ENCODE measurements at places on chromosomes 11 and 22.

GRCh38 chr11:82673631-82674030 lies 60.0 kb downstream of the FAM181B start:
- DNase-seq: no peak

DNA sequence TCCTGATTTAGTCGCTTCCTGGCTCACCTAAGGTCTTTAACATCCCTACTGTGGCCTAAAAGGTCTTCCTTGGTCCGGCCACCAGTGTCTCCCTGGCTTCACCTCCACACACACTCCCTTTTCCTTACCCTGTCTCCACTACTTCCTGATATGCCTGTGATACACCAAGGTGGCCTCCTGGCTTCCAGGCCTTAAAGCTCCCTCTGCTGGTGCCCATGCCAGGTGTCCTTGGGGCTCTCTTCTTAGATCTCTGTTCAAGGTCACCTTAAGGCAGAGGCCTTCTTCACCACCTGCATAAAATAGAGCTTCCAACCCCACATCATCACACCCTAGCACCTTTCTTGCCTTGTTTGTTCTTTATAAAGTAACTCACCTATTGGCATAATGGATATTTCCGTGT lies 787.7 kb downstream of the NTM start:
- DNase-seq: peak; percentile 18

GRCh38 chr11:71311176-71311925 lies 59.0 kb upstream of the SHANK2 start:
- no peak for DNase-seq

DNA sequence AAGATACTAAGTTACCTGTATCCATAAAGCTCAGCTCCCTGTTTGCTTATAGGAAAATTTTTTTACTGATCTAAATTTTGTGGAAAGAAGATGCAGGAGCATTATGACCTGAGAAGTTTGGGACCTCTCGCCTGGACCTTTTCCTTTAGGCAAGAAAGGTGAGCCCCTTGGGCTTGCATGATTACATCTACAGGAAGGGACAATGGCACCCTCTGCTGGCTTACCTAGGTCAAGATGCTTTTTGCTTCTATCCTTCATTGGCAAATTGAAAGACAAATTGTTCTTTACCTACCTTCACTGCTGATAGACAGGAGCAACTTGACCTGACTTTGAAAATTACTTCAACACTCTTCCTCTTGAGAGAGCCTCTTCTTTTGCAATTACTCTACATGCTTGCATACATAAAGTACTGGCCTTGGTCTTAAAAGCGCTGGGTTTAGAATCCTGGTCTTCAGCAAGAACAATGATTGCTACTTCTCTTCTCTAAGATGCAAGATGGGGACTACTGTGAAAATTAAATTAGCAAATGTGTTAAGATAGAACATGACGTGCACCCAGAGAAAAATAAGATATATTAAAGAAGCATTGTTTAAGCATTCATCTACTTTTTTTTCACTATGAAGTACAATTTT lies 147.2 kb downstream of the TRPC6 start:
- DNase-seq: peak; percentile 60

DNA sequence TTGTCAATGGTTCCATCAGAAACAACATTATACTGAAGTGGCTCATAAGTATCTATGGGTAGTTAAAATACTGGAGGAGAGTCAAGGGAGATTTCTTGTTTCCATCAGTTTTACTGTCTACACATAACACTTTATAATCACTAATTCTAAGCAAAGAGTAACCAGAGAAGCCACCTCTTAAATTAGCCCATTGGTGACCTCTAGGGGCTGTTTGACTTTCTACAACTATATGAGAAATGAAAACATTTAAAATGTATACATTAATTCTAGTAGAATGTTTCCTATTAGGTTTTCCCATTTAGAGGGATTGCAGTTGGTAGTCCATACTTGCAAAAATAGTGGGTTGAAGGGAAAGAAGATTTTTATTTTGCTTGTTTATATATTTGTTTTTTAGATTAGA lies 504.3 kb downstream of the FAM181B start:
- DNase-seq: peak; percentile 52

GRCh38 chr11:77152846-77153245 lies 24.8 kb downstream of the MYO7A start:
- no peak for DNase-seq

DNA sequence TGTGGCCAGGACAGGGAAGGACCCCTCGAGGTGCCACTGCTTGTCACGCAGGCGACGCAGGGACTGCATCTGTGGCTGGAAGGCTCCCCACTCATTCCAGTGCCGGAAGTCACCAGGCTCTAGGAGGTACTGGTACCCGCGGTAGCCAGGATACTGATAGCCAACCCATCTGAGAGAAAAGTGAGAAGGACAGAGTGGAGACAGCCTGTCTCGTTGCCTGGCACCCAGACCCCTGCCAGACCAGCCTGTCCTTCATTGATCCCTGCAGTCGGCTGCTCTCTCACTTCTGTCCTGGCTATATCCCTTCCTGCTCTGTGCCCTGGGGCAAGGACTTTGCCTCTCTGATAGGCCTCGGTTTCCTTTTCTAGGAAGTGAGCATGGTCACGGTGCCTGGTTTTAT lies 9.6 kb upstream of the TPST2 start:
- no peak for DNase-seq

DNA sequence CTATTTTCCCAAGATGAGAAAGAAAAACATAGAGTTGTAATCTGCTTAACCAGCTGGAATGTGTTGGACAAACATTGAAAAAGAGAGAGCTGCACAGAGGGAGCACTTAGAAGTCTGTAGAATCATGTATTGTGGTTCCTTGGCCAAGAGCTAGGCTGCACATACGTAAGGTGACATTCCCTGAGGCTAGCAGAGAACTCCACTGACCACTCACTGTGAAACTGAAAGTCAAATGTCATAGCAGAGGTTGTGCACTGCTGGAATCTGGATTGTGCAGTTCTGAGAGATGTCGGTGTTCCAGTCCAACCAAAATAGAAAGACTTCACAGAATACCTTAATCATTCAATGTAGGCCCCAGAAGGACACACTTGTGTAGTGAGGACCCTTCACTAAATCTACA lies 772.8 kb upstream of the RAG2 start:
- no peak for DNase-seq

- DNase-seq: peak; percentile 96
Measured at GRCh38 chr22:22571429-22571828, 12.4 kb upstream of the PRAME start.

GRCh38 chr11:37050311-37050710 lies 452.3 kb upstream of the RAG2 start:
- DNase-seq: no peak

GRCh38 chr11:126956635-126957034 lies 43.9 kb downstream of the KIRREL3 start:
- no peak for DNase-seq

- peak; percentile 46 for DNase-seq
Measured at GRCh38 chr11:390175-390574, 3.8 kb upstream of the PKP3 start.

- peak; percentile 16 for DNase-seq
Measured at GRCh38 chr11:46117842-46118241, 3.4 kb downstream of the PHF21A start.

- DNase-seq: no peak
Measured at GRCh38 chr11:132604431-132604830, 927.9 kb downstream of the OPCML start.

GRCh38 chr11:67351275-67352005 lies 1.9 kb downstream of the POLD4 start:
- peak; percentile 78 for DNase-seq

- DNase-seq: no peak
Measured at GRCh38 chr22:41598891-41599635, 9.4 kb upstream of the PMM1 start.

GRCh38 chr11:123678246-123678645 lies 23.8 kb upstream of the SCN3B start:
- no peak for DNase-seq

DNA sequence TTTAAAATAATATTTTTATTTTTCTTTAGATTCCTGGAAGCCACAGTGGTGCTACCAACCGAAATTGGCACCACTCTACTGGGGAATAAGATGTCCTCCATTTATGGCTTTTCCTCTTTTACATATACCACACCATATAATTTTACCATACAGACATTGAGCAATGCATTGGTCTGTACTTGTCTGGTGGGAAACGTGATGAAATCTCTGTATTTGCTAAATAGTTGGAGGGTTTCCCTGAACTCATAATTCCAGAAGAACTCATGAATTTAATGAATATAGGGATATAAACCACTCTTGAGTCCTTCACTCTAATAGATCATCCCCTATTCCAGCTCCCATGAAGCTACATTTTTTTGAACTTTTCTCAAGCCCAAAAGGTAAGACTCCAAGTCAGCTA lies 28.0 kb upstream of the MMP13 start:
- no peak for DNase-seq

- no peak for DNase-seq
Measured at GRCh38 chr11:64048042-64048854, 12.5 kb downstream of the FLRT1 start.

DNA sequence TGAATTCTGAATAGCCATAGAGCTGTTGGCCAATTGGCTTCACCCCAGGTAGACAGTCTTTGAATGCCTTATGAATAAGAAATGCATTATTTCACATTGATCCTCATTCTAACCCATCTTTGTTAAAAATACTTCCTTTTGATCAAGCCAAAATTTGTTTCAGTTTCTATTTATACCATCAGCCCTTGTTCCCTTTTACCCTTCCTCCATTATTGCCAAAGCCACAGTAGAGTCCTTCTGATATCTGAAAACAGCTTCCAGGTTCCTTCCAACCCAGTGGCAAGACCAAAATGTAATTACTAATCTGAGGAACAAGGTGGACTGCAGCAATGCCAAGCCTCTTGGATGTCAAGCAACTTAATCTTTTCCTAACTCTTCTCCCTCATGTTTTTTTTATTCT lies 458.8 kb downstream of the BUD13 start:
- no peak for DNase-seq

DNA sequence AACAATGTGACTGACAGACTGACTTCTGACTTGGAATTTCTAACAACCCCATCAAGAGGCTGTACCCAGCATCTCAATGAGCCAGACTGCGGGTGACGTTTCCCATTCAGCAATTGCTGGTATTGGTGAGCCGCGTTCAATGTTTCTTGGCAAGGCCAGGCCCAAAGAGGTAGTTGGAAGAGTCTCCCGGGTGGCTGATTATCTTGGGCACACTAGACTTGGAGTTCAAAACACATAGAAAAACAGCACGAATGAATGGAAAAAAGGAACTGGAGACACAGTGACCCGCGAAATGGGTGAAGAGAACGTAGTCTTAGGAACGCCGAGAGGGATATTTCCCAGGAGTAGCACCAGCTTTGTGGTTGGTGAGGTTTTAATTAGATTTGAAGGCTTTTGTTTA lies 115.7 kb downstream of the RPS6KA4 start:
- no peak for DNase-seq

- DNase-seq: peak; percentile 86
Measured at GRCh38 chr11:44382118-44382517, 72.2 kb upstream of the ALX4 start.

GRCh38 chr22:29772170-29772641 lies 5.0 kb downstream of the UQCR10 start:
- DNase-seq: peak; percentile 99

DNA sequence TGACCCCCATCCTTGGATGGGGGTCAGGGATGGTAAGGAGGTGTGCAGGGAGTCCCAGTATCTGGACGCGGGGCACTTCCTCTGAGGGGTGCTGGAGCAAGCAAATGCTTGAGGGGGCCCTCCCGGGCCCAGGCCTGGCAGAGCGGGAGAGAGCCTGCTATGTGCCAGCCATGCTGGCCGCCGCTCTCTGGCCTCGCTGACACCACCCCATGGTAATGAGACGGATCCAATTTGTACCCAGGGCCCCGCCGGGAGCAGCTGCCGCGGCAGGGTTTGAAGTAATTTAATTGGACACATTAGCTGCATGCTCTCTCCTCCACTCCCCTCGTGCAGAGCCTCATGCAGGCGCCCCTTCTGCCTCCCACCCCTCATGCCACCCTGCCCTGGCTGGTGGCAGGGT lies 6.3 kb downstream of the SYT7 start:
- DNase-seq: peak; percentile 83

DNA sequence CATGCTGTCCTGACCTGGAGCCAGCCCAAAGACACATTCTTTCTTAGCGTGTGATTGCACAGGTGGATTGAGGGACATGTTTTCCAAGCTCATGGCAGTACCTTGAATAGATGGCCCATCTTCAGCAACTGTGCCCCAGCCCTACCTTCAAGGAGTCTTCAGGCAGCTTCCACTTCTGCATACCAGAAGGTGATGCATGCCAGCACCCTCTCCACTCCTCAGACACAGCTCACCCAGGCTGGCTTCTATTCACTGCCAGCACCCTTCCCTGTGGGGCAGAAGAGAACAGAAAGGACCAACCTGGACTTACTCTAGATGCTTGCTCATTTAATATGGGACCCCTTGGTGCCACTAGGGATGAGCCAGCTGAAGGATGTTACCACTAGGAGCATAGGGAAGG lies 466.4 kb upstream of the ISX start:
- DNase-seq: no peak

DNA sequence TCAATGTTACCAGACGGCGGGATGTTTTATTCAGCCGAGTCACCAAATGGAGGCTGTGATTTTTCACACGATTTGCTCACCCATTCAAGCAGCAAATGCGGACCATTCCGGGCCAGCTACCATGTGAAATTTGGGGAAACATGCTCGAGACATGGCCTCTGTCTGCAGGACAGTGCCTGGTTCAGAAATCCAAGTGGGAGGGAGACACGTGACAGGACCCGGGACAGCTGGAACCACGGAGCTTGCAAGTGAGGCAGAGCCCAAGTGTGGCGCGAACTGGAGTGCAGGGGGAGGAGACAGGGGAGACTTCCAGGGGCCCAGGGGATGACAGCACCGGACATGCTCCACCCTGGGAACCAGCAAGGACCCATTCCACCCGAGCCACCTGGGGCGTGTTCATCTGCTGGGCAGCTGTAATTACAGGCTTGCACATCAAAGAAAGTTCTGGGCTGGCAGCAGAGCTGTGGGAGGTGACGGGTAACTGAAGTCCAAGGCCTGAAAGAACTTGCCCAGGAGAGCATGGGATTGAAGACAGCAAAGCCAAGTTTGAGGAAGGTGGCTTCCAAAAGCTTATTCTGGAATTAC lies 16.5 kb downstream of the CERK start:
- DNase-seq: no peak

Measured in NCI-H82 (cell line).